ENCODE measurements at places on chromosomes 3 and 15. TPM values are rescaled to one million over a fixed set of nuclear protein-coding genes. Genes with fewer than 3 reads are reported as not detected.

DNA sequence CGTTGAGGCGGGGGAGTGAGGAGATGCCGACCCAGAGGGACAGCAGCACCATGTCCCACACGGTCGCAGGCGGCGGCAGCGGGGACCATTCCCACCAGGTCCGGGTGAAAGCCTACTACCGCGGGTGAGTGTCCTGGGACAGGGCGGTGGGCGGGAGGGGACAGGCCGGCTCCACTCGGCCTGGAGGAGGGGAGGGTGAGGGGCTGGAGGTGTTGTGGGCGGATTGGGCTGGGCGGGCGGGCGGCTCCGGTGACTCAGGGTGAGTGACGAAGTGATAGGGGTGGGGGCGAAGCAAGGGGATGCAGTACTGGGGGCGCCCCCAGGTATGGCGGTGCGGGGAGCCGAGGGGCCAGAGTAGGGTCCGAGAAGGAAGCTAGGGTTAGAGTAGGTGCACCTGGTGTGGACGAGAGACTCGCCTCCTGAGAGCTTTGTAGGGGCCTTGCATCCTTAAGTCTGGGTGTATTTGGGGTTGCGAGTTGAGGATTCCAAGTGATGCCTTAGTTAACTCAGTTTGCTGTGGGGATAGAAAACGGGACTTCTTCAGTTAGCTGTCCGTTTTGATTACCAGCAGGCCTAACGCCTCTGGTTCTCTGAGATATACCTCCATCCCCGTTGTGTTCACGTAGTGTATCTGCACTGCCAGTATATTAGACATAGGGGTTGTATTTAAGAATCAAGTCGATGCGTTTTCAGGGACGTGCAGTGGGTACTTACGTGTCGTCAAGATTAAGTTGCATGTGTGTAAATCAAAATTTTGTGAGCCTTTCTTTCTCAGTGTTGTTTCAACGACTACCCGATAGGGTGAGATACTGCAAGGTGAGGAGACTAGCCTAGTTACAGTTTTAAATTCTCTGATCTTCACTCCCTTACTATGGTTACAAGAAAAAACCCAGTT lies 670 bp downstream of the PRKCI start:
- DNase-seq: no peak

- DNase-seq: peak; percentile 80
Measured at GRCh38 chr15:78763796-78764241, 47.4 kb downstream of the ADAMTS7 start.

The GASK1A gene
- total RNA-seq: 35.0 TPM

The TTLL13 gene
- not detected for total RNA-seq

Measured in posterior vena cava (tissue), 2 donors.